ENCODE measurements at places on chromosomes 4 and X. TPM values are rescaled to one million over a fixed set of nuclear protein-coding genes. Genes with fewer than 3 reads are reported as not detected.
A peak's percentile ranks its signal among the peaks of the same experiment; 100 is the strongest.

DNA sequence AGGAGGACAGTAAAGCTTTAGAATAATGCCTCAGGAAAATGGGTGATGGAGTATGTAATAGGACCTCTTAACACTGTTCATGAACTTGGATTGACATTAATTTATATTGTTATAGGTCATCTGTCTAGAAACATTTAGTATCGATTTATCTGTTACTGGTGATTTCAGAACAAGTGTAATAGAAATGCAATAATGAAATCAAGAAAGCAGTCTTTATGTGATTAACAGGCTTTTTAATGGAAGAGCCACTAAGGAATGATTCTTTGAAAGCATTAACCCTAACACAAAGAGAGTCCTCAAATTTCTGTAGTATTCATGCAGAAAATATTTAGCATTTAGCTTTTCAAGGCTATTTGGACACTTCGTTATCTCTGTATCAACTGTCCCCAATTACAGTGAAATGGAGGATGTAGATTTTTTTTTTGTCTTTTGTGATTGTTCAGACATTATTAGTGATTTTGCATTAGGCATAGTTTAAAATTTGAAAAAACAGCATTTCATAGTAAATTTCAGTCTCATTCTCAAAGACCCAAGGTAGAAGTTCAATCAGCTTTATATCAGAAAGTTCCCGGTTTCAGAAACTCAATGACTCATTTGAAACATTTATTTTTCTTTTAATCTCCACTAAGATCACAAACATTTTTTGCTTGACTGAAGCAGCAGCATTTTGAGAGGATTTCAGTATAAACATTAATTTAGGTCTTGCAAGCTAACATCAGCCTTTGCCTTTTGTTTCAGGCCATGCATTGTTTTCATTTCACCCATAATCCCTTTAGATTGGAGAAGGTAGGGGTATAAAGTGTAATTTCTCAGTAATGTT is 56.3 kb downstream of the AGTR2 start:
- no peak for DNase-seq

GRCh38 chrX:102988517-102988916 is 51.4 kb downstream of the RAB40AL start:
- DNase-seq: no peak

- peak; percentile 50 for DNase-seq
These were observed 26.8 kb upstream of the CLDN24 start for GRCh38 chr4:183348706-183349659.

DNA sequence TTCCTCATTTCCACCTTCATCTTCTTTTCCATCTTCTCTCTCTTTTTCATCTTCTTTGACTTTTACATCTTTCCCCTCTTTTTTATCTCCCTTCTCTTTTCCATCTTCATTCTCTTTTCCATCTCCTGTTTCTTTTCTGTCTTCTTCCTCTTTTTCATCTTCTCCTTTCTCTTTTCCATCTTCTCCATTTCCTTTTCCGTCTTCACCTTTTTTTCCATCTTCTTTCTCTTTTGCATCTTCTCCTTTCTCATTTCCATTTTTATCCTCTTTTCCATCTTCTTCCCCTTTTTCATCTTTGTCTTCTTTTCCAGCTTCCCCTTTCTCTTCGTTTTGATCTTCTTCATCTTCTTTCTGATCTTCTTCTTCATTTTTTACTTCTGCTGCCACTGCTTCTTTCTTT is 87.0 kb downstream of the HMGN5 start:
- no peak for DNase-seq

- DNase-seq: no peak
These were observed 840 bp downstream of the GUF1 start for GRCh38 chr4:44679060-44679459.

DNA sequence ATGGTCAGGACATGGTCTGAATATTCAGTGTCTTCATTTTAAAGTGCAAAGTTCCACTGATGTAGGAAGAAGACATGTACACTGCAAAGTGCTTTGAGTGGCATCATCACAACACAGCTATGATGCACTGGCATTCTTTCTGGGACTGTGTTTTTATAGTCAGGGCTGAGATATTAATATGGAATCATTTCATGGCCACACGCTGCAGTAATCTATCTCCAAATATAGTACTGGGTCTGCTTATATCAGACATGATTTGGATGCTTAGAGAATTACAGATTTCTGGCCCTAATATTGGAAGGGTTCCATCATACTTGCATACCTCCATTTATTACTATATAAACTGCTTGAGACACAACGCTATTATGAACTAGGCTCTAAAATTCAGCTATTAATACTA is 1170.9 kb downstream of the NLGN4X start:
- DNase-seq: no peak

GRCh38 chrX:32370456-32371205 is 840.7 kb downstream of the DMD start:
- DNase-seq: no peak

DNA sequence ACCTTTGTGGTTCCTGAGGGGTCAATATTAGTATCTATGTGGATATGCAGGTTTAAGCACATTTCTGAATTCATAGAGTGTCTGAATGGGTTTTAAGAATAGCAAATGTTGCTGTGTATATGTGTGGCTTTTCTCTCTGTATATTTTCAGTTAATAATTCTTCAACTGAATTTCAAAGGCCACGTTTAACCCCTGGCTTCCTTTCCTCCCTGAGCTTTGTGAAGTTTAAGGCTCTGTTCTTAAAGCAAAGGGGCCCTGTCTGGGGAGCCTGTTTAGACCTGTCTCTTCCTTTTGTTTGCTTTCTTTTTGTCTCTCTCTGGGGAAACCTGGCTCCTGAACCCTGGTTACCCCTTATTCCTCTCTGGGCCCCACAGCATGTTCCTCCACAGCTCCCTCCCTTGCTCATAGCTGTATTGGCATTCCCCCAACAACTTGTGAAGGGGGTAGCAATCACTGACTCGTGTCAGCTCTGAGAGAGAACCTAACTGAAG is 139.1 kb downstream of the COL4A6 start:
- DNase-seq: no peak

- DNase-seq: no peak
These were observed 2.2 kb downstream of the RBM10 start for GRCh38 chrX:47146936-47147859.

GRCh38 chr4:152944666-152945320 is 8.7 kb downstream of the FHDC1 start:
- DNase-seq: no peak

GRCh38 chrX:11655282-11656015 is 10.3 kb downstream of the ARHGAP6 start:
- no peak for DNase-seq

DNA sequence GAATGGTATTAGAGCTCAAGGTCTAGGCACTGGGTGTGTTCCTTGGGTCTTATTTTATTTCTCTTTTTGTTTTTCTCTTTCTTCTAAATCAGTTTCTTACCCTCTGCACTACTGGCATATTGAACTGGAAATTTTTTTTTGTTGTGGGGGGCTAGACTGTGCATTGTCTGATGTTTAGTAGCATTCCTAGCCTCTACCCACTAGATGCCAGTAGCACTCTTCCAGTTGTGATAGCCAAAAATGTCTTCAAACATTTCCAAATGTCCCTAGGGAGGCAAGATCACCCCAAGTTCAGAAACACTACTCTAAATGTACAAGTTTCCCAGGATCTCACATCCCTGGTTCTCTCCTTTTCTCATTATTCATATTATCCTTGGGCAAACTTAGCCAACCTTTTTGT is 69.8 kb upstream of the AMOT start:
- DNase-seq: no peak

DNA sequence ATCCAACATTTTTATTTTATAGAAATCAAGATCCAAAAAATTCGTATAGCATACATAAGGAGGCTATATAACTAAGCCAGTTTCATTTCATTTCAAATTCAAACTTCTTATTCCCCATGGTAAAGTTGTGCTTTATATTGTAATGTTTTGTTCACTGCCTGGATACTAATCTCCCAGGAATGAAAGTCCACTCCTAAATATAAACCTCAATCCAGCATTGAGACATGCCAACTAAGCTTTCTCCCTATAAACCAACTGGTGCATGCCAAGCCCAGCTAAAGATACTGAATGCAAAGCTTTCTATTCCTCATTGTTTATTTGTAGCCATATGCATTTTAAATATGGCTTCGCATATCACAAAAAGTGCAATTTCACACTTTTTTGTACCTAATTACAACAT is 63.8 kb upstream of the INPP4B start:
- DNase-seq: no peak

DNA sequence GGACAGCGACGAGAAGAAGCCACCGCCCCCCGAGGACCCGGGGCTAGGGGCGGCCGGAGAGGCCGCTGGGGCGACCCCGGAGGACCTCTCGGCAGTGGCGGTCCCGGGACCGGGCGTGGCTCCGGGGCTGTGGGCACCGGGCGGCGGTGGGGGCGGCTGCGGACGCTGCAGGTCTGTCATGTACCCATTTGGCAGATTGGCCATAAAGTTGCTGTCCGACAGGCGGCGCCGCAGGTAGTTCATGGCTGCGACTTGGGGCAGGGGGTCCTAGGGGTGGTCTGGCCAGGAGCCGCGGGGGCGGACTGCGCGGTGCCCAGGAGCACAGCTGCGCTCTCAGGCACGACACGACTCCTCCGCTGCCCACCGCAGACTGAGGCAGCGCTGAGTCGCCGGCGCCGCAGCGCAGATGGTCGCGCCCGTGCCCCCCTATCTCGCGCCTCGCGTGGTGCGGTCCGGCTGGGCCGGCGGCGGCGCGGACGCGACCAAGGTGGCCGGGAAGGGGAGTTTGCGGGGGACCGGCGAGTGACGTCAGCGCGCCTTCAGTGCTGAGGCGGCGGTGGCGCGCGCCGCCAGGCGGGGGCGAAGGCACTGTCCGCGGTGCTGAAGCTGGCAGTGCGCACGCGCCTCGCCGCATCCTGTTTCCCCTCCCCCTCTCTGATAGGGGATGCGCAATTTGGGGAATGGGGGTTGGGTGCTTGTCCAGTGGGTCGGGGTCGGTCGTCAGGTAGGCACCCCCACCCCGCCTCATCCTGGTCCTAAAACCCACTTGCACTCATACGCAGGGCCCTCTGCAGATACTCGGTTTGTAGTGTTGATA is at the start of gene SYN1:
TSS of gene SYN1 (minus strand) at position 372 of the 817 bp plus-strand sequence. CDS start at position 243, 129 bp downstream.
- peak; percentile 95 for DNase-seq

GRCh38 chrX:57445076-57445475 is 146.7 kb upstream of the ZXDB start:
- no peak for DNase-seq

DNA sequence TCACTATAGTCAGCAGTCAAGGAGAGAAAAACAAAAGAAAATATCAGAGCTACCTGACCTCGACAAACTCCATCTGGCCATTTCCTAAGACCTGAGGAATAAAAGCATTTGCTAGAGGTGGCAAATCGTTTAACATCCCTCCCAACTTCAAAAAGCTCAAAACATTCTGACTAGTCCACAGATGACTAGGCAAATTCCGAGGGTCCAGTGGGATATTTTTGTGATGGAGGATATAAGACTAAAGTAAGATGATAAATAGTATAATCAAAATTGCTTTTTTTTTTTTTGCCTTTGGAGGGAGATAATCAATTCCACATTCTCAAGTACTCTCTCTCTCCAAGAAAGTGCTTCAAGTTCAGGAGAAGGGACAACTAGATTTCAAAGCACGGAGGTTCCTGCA is 119.1 kb upstream of the ETNPPL start:
- DNase-seq: no peak

DNA sequence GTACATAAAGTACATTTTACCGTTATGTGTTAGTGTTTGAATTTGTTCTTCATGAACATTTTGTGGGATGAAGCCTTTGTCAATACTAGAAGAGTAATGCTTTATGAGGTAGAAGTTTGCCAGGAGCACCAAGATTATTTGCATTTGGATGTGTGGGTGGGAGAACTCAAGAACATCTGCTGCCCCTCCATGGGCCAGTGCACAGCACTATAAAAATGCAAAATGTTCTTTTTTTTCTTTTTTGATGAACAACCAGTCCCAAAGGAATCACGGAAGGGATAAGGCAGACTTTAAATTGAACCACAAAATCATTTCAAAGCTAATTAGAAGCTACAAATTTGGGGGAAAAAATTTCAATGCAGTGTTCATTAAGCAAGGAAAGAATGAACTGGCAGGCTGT is 300.3 kb upstream of the NWD2 start:
- DNase-seq: no peak

DNA sequence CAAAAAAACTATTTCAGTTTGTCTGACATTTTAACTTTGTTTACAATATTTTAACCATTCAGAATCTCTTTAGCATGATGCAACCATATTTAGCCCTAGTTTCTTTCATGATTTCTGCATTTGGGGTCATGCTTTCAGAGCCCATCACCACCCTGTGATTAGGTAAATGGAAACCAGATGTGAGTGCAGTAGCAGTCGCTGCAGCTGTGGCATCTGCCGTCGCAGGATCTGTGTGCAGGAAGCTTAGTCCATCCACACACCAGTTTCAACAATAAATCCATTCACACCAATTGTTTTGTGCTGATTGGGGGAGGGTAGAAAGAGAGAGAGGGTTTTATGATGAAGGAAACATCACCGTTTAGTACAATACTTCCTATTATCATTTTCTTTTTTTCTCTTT is 130.5 kb downstream of the CPEB2 start:
- no peak for DNase-seq

- no peak for DNase-seq
These were observed 553.5 kb downstream of the TRAM1L1 start for GRCh38 chr4:116531870-116532269.

DNA sequence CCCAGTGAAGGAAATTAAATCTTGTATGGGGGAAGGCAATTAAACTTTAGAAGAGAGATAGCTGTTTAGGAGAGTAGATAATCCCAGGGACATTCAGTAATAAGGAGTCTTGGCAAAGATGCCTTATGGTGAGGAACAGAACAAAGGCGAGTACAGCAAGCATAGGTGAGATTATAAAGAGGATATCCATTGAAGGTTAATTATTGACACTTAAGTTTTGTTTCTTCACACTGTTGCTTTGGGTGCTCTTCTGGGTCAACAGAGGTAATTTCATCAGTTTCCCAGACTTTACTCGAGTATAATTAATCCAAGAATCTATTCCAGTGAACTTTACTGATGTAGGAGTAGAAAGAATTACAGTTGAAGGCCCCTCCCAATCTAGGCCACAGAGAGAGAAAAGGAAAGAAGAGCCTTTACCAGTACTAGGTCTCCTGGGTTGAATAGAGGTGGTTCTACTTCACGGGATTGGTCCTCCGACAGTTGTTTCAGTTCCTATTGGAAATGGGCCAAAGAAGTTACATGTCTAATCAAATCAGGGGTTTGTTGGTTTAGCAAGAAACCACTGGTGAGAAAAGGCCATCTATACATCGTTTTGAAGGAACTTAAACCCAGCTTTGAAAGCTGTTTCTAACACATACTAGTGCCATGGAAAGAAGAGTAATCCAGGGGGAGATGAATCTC is 27.2 kb downstream of the EPGN start:
- DNase-seq: no peak

DNA sequence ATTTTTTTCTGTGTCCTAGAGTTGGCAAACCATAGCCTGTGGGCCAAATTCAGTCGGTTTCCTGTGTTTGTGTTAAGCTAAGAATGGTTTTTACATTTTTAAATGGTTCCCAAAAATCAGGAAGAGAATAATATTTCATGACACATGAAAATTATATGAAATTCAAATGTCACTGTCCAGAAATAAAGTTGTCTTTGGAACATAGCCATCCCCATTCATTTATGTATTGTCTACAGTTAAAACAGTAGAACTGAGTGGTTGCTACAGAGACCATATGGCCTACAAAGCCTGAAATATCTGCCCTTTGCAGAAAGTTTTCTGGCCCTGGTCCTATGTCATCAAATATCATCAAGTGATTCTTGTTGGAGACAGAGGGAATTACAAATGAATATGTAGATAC is 15.5 kb downstream of the FRMPD4 start:
- no peak for DNase-seq

The GAGE1 gene
- not detected for total RNA-seq

The ZNF630 gene
- 3.4 TPM for total RNA-seq

The SCML1 gene
- total RNA-seq: 12.7 TPM

The SOWAHB gene
- not detected for total RNA-seq

The LRIT3 gene
- total RNA-seq: 0.09 TPM

The MAPK10 gene
- 30.5 TPM for total RNA-seq

The HOPX gene
- 63.5 TPM for total RNA-seq

Measured in posterior vena cava (tissue), 2 donors.